ENCODE measurements at places on chromosomes 16 and 17.

DNA sequence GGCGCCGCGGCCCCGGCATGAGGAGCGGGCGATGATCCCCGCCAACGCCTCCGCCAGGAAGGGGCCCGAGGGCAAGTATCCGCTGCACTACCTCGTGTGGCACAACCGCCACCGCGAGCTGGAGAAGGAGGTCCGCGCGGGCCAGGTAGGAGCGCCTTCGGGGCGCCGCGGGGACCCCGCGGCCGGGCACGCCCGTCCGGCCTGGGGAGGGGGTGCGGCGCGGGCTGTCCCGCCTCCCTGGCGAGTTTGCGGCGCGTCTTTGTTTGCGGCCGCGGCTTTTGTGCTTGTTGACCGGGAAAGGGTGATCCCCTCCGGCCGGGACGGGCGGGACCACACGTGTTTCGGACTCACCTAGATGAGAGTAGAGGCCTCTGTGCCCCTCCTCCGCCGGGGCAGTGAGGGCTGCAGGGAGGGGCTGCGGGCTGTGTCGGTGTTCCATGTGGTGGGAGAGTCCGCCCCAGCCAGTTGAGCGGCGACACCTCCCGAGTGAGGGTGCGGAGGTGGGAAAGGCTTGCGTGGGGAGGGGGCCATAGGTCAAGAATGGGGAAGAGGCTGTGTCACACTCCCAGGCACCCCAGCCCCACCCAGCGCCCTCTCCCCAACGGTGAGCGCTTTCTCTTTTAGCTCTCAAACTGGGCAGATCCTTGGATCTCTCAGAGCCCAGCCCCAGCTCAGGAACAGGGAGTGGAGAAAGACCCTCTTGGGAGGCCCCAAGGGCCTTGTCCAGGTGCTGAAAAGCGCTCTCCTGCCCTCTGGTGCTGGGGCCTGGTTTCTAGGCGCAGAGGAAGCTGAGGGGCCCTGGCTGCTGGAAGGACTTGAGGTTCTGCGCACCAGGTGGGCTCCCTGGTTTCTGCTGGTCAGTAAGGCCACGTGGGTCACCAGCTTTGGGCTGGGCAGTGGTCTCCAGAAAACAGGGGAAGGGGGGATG, 923 bp downstream of the ANKRD13B start:
- DNase-seq: no peak

- DNase-seq: no peak
Measured at GRCh38 chr16:51034481-51035109, 116.5 kb downstream of the SALL1 start.

GRCh38 chr17:82110298-82110697, 12.3 kb upstream of the FASN start:
- DNase-seq: no peak

DNA sequence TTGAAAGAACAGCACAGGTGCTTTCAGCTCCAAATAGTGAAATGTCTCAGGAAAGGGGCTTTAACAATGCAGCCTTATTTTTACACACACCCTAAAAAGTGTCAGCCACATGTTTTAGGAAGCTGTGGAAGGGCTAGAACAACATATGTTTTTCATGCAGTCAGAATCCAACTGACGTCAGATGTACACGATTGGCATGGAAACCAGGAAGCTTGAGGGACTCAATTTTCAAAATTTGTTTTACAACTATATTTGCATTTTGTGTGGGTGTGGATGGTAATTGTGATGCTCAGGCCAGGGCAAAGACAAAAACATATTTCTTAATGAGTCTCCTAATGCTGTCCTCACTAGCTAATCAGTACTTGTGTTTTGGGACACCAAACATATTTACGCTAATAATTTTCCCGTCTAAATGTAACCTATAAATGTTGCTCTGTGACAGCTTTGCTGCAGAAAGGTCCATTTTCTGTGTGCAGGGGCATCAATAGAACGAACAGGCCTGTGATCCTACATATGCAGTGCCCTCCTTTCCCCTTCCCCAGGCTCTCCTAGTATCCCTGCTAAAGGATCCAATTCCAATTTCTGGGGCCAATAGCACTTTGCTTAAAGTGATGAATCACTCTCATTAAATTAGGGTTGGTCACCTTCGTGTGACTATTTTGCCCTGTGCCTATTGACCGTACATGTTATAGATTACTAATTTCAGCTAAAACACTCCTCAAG, 434.0 kb upstream of the CDH5 start:
- no peak for DNase-seq

DNA sequence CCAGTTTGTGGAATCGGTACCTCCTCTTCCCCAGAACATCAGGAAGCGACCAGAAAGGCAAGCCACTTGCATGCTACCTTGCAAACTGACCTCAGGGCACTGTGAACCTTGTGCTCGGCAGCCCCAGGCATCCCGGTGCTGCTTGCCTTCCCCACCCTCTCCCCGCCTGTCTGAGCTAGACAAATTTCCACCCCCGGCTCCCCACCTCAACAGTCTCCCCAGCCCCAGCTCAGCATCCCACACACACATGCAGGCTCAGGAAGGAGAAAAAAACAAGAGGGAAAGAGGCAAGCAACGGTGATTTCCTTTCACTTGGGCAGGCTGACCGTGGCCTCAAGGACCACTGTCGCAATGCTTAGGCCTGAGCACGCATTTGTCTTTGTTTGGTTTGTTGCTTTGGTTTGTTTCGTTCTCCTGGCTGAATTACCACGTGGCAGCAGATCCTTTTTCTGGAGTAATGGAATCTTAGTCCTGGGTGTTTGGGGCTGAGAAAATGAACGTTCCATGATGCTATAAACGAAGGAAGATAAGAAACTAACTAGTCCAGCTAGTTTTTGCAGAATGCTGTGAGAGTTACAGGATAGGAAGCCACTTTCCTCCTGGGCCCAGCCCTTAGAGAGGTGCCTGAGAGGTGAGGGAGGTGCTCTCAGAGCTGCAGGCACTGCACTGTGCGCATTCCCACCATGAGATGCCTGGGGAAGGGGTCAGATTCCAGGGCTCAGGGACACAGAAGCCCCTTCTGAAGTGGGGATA, 27.9 kb downstream of the SDK2 start:
- DNase-seq: no peak

- DNase-seq: no peak
Measured at GRCh38 chr17:11511696-11512095, 86.6 kb upstream of the DNAH9 start.

- no peak for DNase-seq
Measured at GRCh38 chr16:20879175-20880040, 20.8 kb downstream of the DCUN1D3 start.
